Stimulated activated CD4-positive, alpha-beta T cell treated with anti-CD3 and anti-CD28 coated beads, TNF-alpha, amount 100 ng/mL, for 1 hour (primary cell): ENCODE measurements at places on chromosomes 11 and 22.

- DNase-seq: no peak
Observed at GRCh38 chr22:49329636-49330035, 498.0 kb downstream of the BRD1 start.

- DNase-seq: no peak
Observed at GRCh38 chr11:42329929-42330565, 870.6 kb upstream of the LRRC4C start.

DNA sequence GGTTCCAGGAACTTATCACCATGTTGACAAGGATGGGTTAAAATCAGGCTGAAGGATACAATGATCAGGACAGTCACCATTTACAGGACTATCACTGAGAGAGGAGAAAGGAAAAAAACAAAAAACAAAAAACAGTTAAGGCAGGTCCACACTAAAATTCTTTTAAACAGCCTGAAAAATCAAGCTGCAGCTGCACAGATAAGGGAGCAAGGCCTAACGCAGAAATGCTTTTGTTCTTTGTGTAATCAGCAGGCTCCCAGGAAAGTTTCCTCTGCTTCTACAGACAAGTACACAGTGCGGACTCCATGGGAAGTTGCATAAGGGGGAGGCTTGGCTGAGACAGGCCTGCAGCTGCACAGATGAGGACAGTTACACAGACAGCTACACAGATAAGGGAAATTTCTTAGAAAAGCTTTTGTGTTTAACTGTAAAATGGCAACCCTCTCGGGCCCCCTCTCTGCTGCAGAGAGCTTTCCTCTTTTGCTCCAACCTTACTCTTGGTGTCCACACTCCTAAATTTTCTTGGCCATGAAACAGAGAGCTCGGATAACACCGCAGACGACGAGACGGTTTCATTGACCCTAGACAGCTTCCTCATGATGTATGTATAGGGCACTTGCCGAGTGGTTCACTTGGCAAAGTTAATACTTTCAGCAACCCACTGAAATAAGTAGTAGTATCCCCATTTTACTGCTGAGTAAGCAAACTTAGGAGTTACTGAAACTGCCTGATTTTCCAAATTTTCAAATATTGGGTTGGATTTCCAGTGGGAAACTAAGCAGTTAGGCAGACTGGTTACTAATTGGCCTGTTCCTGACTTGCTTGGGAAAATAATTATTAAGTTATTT is 45.5 kb downstream of the PIWIL3 start:
- DNase-seq: no peak

GRCh38 chr11:83818349-83818748 is 532.2 kb upstream of the CCDC90B start:
- no peak for DNase-seq

DNA sequence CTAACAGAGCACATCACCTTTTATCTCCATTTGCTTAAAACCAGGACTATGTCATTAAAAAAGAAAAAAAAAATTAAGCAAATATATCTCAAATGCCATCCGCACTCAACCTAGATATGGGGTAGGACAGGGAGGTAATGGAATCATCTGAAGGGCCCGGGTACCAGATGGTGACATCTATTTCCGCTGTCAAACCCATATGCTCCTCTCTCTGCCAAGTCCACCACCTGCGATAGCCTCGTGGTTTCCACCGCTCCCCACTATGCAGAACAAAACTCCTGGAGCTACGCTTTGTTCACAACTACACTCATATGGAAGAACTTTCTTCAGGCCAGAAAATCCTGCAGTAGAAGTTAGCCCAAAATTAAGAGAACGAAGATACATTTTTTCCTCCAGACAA is 31.4 kb downstream of the FEZ1 start:
- no peak for DNase-seq

DNA sequence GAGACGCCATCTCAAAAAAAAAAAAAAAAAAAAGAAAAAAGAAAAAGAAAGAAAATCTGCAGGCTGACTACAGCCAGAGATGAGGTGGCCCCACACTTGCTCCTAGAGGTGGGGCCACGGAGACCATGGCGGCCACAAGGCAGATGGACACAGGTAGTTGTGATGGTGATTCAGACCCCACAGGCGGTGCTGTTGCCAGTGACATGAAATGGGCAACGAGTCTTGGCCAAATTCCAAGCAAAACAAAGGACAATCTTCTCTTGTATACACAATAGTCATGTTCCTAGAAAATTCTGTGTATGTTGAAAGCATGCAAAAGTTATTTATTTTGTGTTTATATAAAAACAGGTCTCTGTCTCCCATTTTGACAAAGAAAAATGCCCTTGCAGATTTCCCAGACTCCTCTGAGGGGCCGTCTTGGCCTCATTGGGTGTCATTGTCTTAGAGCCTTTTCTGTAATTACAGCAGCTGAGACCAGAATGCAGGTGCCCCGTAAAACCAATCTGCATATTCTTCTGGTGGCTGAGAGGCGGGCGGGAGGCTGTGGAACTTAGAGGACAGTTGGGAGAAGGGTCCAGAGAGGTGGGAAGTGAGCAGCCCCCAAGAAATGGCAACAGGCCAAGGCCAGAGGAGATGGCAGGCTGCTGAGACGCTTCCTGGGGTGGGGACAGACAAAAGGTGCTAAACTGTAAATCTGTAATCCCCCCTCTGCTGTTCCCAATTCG is 22.5 kb upstream of the DAGLA start:
- DNase-seq: no peak

GRCh38 chr11:24453129-24453718 is 43.6 kb upstream of the LUZP2 start:
- DNase-seq: no peak

DNA sequence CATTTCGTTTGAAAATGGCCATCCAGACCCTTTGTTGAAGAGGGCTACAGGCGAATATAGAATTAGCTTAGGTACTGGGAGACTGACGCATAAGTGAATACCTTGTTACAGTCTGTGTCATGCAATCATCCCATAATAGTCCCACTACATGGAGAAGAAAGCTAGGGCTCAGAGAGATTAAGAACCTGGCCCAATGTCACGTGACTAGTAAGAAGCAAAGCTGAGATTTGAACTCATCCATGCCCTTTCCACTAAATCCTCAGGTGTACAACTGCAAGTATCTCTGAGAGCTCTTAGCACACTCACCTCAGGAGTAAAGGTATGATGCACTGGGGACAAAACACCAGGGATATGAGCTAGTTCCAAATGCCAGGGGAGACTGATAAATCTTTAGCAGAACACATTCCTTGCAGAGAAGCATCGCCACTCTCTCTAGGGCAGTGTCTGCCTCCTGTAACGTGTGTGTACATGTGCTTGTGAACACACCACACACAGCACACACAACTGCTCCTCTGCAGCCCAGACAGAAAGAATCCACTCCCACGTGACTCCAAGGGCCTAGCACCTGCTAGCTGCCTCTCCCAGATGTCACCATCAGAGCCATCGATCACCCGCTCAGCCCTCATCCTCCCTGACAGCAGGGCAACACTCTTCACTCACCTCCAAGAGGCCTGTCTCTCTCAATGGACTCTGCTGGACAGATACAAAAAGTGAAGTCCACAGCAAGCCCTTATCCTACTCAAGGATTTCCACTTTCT is 402.8 kb downstream of the NXPE2 start:
- DNase-seq: no peak

GRCh38 chr11:30740091-30740490 is 153.9 kb upstream of the MPPED2 start:
- DNase-seq: no peak

DNA sequence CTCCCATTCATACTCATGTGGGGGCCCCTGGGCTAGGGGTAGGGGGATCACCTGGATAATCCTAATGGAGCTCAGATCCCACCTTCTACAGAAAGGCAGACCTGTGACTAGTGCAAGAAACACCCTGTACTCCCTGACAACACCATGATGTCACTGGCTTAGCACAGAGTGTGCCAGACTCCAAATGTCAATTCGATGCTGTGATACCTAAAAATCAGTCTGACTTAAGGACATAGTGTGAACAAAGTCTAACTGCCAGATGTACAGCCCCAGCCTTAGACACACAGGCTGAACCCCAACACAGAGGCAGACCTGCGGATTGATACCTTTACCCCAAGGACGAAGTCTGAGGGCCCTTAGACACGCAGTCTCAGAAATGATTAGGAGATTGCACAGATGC is 8.5 kb downstream of the ABCC8 start:
- DNase-seq: no peak

GRCh38 chr22:20816559-20816958 is 42.1 kb downstream of the PI4KA start:
- DNase-seq: no peak
